ENCODE measurements at places on chromosomes 7 and 10. TPM values are rescaled to one million over a fixed set of nuclear protein-coding genes. Genes with fewer than 3 reads are reported as not detected.
A peak's percentile ranks its signal among the peaks of the same experiment; 100 is the strongest.

C7orf33 gene
- not detected for polyA plus RNA-seq

SFTPA2 gene
- polyA plus RNA-seq, result not detected

PUS7 gene
- polyA plus RNA-seq, result 5.2 TPM

DNA sequence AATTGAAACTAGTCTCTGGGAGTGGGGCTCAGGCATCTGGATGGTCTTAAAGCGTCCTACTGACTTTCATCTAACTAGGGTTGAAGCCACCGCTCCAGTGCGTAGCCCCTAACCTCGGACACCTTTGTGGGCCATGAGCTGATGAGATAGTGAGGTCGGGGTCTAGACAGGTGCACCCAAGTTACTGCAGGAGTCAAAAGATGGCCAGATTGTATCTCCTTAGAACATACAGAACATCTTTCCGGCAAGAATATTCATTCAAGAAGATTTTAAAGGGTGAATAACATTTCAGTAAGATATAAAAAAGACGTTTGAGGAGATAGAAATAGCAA, 20.6 kb downstream of the RBM17 start:
- no peak for DNase-seq

DNA sequence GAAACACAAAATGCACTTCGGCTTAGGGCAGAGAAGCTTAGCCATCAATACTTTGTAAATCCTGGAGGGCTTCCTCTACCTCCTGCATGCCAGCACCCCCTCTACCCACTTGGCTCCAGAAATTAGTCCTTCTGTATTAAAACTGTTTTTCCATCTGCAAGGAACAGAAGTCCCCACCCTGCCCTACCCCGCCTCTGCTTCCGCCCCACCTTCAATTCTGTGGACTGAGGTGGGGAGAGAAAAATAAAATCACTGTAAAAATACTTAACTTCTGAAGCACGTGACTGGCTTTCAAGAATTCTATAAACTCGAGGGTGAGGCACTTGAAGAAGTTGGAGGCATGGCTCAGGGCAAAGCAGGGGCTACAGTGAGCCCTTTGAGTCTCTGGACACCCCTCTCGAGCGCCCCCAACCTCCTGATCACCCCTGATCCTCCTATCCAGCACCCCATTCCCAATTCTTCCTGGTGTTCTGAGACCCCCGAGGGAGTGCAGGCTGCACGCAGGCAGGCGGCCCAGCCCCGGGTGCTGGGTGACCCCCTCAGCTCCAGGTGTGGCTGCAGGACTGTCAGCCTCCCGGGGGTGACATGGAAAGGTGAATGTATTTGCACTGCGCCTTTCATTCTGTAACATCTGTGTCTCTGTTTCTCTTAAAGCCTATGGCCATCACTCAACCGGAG, 7.3 kb upstream of the KIAA1217 start:
- DNase-seq, result no peak

DNA sequence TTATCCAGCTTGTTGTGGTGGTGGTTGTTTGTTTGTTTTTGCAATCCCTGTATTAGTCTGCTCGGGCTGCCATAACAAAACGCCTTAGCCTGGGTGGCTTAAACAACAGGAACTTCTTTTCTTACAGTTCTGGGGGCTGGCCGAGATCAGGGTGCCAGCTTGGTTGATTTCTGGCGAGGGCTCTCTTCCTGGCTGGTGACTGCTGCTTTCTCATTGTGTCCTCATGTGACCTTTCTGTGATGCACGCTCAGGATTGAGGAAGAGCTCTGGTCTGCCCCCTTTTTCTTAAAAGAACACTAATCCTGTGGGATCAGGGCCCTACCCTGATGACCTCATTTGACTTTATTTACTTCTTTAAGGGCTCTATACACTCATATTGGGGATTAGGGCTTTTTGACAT, 107.1 kb upstream of the NRP1 start:
- DNase-seq, result no peak

DNA sequence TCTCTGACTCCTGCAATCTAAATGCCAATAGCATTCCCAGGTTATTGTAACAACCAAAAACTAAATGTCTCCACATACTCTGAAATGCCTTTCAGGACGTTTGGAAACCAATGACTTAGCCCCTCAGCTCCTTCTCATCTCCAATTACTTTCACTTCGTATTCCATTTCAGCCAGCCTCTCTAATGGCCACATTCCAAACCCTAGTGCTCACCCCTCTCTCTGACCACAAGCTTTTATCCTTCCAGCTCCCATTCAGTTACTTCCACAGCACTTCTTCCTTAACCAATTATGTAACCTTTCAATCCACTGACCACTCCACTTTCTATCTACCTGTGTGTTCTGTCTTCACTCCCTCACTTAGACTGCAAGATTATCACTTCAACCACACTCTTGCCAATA, 4.3 kb downstream of the NOC3L start:
- peak; percentile 76 for DNase-seq

- DNase-seq, result no peak
These were observed 62.7 kb downstream of the MET start for GRCh38 chr7:116734710-116735109.

- no peak for DNase-seq
These were observed 259.8 kb upstream of the TCERG1L start for GRCh38 chr10:131571346-131571745.

- no peak for DNase-seq
These were observed 72.3 kb downstream of the FAS start for GRCh38 chr10:89062861-89063260.
